AG04450 (cell line): ENCODE measurements at places on chromosomes 11 and 22. TPM values are rescaled to one million over a fixed set of nuclear protein-coding genes. Genes with fewer than 3 reads are reported as not detected.

DNA sequence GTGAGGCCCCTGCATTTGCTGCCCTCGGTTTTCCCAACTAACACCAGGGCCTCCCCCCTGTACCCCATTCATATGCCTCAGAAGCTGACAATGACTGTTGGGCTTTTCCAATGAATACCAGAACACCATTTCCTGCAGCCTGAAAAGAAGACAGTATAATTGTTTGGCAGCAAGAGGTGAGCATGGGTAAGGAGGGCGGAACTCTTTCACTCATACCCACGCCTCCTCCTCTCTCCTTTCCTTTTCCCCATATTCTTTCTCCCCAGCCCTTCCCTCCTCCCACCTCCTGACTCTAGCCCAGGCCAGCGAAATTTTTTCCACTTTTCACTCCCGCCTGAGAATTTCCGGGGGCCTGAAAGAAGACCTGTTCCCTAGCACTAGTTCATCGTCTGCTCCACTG is 58.0 kb upstream of the CHST1 start:
- no peak for DNase-seq

GRCh38 chr11:108751444-108751843 is 86.6 kb downstream of the DDX10 start:
- no peak for DNase-seq

DNA sequence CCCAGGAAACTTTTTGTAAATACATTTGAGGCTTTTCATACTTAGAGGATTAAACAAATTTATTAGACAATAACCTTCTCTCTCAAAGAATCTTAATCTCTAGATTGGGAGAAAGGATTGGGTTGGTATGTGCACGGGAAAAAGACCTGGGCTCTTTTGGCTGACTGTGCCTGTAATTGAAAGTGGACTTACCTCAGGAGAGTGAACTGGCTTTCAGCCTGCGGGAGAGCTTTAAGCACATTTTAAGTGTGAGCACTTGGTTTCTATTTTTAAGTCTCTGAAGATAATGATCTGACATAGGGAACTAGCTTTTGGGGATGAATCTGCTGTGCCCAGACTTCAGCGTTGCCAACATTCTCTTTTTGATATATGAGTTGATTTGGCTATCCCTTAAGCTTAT is 35.8 kb downstream of the UVRAG start:
- no peak for DNase-seq

GRCh38 chr11:113778111-113778910 is 1.3 kb upstream of the CLDN25 start:
- DNase-seq = no peak

DNA sequence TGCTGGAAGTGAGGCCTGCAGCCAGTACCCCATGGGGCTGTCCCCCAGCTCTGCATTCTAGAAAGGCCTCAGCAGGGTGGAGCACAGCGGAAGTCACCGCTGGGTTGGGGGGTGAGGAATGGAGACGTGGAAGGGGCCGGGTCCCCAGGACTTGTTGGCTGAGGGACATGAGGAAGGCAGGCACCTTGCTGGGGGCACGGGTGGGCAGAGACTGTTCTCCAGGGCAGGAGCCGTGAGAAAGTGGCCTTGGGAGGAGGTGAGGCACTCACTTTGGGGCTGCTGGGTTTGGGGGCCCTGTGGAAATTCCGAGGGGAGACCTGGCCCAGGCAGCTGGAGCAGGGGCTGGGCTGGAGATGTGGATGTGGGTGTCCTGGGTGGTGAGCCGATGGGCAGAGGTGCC is 5.0 kb downstream of the TNNI2 start:
- no peak for DNase-seq

The PDGFD gene
- 50.1 and 58.1 TPM in 2 replicates for polyA plus RNA-seq
